ENCODE measurements at places on chromosomes 12 and 14.
A peak's percentile ranks its signal among the peaks of the same experiment; 100 is the strongest.

GRCh38 chr12:132219323-132219722, 75.1 kb downstream of the NOC4L start:
- no peak for DNase-seq

- DNase-seq = no peak
These were observed 140.8 kb downstream of the PTCSC3 start for GRCh38 chr14:36035675-36036074.

DNA sequence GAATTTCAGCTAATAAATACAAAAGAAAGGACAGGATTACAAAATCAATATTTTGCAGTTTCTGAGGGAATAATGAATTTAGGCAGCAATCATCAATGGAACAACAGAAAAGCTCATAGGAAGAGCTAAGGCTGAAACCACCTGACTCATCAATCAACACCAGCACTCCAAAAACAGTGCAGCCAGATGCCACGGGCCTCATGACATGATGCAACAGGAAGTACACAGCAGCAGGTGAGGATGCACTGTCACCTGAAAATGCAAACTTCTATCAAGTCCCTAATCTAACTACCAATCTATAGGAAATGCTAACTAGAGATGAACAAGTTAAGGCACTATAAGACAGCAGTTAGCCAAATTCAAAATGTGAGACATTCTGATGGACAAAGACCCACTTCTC, 21.7 kb downstream of the GNS start:
- DNase-seq = no peak

DNA sequence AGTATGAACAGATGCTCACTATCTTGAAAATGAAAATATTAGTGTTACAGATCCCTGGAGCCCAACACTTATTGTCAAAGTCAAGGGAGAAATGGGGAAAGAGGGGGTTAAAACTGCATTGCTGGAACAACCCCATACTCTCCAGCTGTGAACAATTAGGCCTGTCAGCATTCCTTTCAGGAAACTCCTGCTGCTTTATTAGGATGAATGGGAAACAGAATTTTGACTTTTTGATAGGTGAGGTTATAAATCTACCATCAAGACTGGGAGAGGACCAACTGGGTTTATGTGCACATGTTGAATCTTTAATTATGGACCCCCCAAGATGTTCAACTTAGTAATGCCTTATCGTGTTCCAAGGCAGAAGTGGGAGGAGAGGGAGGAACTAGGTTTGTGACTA, 85.0 kb downstream of the TMTC1 start:
- no peak for DNase-seq

- DNase-seq = no peak
These were observed 35.2 kb downstream of the ZFP36L1 start for GRCh38 chr14:68757618-68758081.

GRCh38 chr12:111359231-111359913, 9.5 kb downstream of the PHETA1 start:
- peak; percentile 67 for DNase-seq

Data from activated CD8-positive, alpha-beta memory T cell treated with anti-CD3 and anti-CD28 coated beads for 24 hours (primary cell).